ENCODE measurements at places on chromosomes 4 and X.

GRCh38 chr4:44494810-44495701 is 46.4 kb upstream of the KCTD8 start:
- no peak for DNase-seq

- no peak for DNase-seq
These were observed 62.0 kb downstream of the APOOL start for GRCh38 chrX:85065512-85066198.

GRCh38 chr4:177796841-177797240 is 354.6 kb upstream of the AGA start:
- no peak for DNase-seq

DNA sequence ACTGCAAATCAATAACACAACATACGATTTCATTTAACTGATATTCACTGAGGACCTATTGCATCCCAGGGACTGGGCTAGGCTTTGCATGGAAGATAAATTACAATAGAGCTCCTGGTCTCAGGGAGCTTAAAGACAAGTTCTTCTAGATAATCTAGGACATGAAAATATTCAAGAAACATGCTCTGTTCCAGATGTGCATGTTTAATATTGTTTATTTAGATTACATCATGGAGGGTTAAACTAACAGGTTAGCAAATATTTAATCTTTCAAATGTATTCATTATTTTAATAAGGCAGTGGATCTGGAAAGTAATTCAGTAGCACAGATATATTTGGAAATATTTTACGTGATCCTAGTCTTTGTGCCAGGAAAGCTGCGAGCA is 2430.3 kb downstream of the PCDH7 start:
- no peak for DNase-seq

DNA sequence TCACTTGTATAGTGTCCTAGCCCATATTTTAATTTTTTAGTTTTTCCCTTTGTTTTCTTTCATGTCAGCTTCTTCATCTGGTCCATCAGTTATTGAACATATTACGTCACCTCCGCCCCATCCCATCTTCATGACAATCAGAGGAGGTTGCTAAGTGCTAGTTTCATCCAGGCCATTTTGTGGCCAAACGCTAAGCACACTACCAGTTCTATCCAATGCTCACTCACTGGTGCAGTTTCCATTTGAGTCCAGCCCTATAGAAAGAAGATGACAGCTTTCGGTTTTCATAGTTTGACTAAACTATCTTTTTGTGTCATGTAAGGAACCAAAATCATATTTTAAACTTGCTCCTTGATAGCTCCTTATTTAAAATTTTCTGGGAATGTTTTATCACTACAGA is 304.2 kb downstream of the TENM3 start:
- no peak for DNase-seq

GRCh38 chrX:67408423-67409079 is 135.3 kb upstream of the AR start:
- no peak for DNase-seq

DNA sequence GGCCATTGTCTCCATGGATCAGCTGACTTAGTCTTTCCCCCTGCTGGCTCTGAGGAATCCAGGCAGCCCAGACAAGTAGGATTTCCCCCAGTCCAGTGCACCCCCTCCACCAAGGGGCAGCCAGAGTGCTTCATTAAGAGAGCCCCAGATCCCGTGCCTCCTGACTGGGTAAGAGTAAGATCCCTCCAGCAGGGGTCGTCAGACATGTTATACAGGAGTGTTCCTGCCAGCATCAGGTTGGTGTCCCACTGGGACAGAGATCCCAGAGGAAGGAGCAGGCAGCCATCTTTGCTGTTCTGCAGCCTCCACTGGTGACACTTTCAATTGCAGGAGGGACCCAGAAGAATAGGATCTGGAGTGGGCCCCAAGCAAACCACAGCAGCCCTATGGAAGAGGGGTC is 29.0 kb upstream of the INPP4B start:
- DNase-seq = no peak

DNA sequence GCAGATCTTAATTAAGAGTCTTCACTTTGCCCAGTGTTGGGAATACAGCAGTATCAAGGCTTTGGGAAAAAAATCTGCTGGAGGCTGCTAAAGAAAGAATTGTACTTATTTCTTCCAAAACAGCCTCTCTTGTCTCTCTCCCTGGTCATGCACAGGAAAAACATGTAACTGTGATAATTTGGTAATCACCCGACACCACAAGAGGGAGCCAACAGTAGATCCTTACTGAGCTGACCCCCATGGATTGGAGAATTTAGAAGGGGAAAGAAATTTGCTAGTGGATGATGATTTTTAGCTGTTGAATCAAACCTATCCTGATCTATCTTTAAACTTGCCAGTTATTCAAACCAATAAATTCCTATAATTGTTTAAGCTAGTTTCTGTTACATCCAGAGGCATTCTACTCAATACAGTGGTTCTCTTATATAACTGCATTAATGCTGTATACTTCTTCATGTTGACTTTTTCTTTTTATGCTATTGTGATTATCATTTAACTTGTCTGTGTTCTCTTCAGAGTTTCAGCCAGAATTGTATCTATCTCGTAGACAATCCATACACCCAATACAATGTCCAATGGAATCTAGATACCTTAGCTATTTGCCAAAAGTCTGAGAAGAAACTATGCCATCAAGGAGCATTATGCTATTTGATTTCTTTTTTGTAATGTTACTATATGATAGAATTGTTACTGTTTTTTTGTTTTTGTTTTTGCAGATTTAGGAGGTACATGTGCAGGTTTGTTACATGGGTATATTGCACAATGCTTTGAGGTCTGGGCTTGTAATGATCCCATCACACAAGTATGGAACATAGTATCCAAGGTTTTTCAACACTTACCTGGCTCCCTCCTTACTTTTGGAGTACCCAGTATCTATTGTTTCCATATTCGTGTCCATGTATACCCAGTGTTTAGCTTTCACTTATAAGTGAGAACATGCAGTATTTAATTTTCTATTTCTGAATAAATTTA is 31.3 kb upstream of the ARHGEF38 start:
- no peak for DNase-seq

GRCh38 chrX:74370487-74370886 is 50.8 kb upstream of the SLC16A2 start:
- no peak for DNase-seq

GRCh38 chrX:143788265-143788664 is 67.7 kb upstream of the SPANXN2 start:
- no peak for DNase-seq

- DNase-seq = no peak
These were observed 2.1 kb downstream of the NAF1 start for GRCh38 chr4:163164591-163164990.

GRCh38 chrX:124440695-124441094 is 94.3 kb downstream of the SH2D1A start:
- no peak for DNase-seq

DNA sequence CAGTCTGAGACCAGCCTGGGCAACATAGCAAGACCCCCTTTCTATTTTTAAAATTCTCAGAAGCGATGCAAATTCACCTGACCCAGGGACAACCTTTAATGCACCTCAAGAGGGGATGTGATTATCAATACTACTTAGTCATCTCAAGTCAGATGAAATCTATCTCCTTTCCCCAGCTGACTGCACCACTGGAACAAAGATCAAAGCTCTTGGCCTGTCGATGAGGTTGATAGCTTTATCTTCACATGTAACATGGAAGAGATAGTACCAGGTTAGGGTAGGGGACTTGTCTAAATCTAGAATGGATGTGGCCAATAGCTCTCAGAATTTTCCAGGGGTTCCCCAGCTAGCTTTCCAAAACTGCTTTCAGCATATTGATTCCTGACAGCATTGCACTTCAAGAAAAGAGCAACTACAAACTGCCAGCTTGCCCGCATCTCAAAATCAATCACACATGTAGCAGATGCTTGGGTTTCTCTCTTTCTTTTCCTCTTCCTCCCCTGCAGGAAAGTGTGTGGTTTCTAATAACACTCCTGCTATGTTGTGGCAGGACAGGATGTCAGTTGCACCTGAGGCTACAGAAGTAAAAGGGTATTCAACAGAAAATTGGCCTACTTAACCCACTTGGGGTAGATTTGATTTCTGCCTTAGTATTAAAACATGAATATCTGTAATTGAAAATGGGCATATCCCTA is 12.2 kb upstream of the TMEM164 start:
- DNase-seq = no peak

DNA sequence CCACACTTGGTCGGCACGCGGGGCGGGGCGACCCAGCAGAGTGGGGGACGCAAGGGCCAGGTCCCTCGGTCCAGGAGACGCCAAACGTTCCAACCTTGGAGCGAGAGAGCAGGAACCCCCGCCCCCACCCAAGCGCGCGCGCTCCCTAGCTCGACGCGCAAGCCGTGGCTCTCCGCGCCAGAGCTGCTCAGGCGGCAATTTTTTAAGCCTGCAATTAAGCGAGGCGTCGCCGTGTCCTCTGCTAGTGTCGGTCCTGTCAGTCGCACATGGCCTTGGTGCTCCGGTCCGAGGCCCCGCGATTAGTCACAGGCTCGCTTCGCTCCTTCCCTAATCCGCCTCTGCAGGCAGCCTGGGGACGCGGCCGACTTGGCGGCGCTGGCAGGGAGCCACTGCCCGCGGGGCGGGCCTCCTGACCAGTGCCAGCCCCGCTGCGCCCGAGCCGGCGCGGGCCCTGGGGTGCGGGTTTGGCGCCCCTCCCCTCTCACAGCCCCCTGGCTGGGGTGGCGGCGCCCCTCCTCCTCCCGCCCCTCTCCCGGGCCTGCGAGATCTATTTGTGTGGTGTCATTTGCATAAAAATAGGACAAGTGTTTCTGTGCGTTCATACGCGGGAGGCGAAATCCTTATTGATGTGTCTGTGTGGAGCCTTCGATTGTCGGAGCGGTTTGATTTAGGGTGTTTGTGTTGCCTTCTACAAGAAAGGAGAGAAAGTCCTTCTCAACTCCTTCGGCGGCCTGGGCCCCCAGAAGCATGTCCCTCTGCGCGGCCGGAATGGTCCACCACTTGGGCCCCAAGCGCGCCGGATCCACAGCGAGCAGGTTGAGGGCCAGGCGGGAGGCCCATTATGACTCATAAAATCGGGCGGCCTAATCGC is 9.8 kb upstream of the BCOR start:
- no peak for DNase-seq

GRCh38 chr4:84678976-84679744 is 96.2 kb downstream of the CDS1 start:
- DNase-seq = no peak

GRCh38 chr4:73129319-73129718 is 59.8 kb upstream of the COX18 start:
- no peak for DNase-seq

DNA sequence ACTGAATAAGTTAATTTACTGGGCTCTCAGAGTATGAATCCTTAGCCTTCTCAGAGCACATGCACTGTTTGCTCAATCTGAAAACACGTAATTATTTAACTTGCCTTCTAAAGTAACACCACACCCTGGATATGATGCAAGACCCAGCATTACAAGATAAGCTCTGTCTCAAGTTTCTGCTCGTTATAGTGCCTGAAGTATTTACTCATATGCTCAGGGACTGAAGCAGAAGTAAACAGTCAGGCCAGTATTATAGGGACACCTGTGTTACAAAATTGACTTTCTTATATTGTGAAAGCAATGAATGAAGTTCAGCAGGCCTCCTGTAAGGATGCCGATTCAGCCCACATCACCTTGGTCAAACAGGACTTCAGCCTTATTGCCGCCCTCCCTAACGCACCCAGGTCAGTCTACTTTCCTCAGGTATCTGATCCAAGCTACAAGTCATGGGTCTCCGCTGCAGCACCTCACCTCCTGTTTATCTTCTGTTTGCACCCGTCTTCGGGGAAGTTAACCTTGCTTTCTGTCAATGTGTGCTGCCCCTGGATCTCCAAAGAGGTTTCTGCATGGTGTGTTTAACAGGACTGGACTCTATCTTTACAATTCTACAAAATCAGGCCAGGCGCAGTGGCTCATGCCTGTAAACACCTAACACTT is 42.8 kb upstream of the KLF3 start:
- DNase-seq = no peak

GRCh38 chr4:172142281-172142741 is 329.1 kb downstream of the GALNTL6 start:
- no peak for DNase-seq

GRCh38 chr4:160877087-160877790 is 1286.6 kb downstream of the FSTL5 start:
- DNase-seq = no peak

- DNase-seq = no peak
These were observed 8.4 kb upstream of the NUP54 start for GRCh38 chr4:76156635-76157034.

- DNase-seq = no peak
These were observed 388.5 kb upstream of the SPANXN4 start for GRCh38 chrX:142637206-142637605.

DNA sequence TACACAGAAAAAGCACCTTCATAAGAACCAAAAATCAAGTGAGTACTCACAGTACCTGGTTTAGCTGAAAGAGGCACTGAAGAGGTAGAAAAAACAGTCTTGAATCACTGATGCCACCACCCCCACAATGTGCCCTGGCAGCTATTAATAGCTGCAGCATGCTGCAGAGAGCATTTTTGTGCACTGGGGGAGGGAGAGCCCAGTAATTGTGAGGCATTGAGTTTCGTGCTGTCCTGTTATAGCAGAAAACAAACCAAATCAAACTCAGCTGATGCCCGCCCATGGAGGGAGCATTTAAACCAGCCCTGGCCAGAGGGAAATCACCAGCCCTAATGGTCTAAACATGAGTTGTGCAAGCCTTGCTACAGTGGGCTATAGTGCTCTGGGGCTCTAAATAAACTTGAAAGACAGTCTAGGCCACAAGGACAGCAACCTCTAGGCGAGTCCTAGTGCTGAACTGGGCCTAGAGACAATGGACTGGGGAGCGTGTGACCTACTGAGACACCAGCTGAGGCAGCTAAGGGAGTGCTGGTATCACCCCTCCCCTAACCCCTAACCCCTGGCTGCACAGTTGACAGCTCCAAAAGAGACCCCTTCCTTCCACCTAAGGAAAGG is 106.3 kb upstream of the TMLHE start:
- no peak for DNase-seq

DNA sequence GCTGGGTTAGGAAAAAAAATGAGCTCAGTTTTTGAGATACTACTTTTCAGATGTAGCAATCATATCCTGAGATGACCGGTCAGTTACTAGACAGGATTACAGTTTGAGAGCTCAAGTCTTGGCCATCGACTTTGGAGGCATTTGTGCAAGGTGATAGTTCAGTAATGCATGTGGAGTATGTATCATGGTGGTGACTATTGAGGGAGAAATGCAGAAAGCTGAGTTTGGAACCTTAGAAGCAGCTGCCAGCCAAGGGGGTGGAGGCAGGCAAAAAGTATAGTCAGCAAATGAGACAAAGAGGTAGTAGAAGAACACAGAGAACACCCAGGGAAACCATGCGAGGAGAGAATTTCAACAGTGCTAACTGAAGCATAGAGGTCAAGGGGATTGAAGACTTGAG is 48.7 kb upstream of the SLC4A4 start:
- no peak for DNase-seq

- no peak for DNase-seq
These were observed 87.0 kb downstream of the ANXA3 start for GRCh38 chr4:78638337-78639172.

DNA sequence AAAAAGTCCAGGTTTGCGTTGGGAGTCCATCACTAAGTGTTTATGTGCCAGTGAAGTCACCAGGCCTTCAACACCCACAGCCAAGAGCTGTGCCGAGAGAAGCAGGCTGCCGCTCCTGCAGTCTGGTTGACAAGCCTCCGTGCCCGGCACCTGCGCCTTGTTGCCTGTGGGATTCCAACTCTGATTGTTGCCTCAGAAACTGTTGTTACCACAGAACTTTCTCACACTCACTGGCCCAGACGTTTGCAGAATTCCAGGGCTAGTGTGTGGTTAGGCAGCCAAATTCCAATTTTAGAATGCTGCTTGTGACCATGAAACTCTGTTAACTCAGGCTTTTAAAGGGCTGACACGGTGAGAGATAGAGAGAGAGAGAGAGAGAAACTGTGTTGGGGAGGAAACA is 119.5 kb upstream of the LIMCH1 start:
- DNase-seq = no peak
